Activated T-cell treated with anti-CD3 and anti-CD28 coated beads for 24 hours (primary cell): ENCODE measurements at places on chromosomes 11 and 22.
A peak's percentile ranks its signal among the peaks of the same experiment; 100 is the strongest.

DNA sequence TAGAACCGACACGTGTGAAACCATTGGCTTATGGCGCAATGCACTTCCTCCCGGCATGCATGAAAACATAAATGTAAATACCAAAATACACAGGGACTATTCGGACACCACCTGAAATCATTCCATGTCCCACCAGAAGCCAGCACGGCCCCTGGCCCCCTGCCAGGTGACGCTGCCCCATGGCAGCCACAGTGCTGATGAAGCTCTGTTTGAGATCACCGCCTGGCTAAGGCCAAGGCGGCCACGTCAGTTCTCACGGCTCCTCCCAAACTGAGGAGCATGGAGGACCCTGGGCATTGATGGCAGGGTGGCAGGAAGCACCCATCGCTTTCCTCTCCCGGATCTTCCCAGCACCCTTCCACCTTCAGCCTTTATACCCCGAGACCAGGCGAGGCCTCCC is 89.5 kb downstream of the CDKN1C start:
- DNase-seq = no peak

DNA sequence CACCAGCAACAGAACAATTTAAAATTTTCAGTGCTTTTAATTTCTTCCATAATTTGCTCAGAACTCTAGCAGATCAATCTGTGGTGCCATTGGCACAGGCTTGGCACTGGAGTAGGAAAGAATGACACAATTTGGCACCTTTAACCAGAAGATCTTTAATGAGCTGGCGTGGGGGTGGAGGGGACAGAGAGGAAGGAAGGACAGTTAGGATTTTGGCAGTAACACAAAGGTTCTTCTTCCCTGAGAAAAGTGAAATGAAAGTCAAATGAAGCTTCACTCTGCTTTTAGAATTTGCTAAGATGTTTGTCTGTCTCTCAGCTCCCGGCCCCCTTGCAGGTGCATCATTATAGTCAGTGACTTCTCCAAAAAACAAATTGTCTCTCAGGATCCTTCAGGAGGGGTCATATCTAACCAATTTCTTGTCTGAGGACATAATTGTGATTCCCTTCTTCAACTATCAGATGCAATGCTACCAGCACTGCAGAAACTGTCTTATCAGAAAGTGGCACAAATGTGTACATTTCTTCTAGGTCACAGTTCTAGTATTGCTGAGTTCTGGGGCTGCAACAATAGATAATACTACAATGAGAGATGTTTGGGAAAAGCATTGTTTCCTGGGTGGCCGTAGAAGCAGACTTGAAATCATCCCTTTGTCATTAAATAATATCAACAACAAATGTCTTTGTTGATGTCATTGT is 66.8 kb downstream of the CSTPP1 start:
- peak; percentile 2 for DNase-seq

DNA sequence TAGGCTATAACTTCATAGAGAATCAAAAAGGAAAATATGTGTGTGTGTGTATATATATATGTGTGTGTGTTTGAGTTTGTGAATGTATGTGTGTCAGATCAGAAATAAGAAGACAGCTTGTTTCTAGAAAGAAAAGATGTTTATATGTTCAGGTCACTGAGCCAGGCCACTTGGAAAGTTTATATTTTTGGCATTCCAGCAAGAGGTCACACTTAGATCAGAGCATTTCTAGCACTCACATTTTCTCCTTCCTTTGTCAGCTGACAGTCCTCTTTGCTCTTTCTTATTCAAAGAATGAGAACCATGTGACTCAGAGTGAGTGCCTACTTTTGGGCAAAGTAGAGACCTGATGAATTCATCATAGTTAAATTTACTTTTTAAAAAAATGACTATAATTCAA is 22.9 kb downstream of the RAB38 start:
- DNase-seq = no peak

DNA sequence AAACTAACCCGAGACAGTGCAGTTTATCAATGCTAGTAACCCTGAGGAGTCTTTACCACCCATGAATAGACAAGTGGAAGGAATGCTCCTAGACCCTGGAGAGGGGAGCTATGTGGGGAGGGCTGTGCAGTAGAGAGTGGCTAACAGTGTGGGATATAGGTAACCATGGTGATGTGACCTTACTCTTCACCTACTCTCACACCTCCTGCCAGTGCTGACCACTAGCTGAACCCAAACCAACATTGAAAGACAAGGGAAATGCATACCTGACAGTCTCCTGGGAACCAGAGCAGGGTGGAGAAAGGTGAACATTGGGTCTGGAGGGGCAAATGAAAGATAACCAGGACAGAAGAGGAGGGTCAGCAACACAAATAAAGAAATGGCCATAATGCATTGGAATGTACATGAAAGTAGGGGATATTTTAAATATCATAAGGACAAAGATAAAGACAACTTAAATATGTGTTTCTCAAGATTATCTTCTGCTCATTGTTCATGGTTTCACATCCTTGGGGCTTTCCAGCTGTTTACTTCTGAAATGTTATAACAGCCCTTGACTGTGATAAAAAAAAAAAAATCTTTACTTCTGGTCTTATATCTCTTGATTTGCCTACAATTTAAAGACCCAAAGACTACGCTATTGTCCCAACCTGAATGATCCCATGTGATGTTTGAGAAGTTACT is 983.3 kb upstream of the TENM4 start:
- no peak for DNase-seq

DNA sequence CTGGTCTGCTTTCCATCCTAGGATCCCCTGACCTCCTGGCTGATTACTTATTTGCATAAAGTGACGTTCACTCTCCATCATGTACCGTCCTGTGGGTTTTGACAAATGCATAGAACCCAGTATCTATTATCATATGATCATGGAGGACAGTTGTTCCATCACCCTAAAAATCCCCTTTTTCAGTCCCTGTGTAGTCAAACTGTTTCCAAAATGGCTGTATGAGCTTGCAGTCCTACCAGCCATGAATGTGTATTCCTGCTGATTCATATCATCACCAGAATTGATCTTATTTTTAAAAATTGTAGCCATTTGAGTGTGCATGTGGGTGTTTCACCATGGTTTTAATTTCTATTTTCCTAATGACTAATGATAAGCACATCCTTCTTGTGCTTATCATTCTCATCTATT is 108.8 kb downstream of the MPPED1 start:
- no peak for DNase-seq

- DNase-seq = no peak
Observed at GRCh38 chr11:64334764-64335735, 5.0 kb upstream of the CCDC88B start.

DNA sequence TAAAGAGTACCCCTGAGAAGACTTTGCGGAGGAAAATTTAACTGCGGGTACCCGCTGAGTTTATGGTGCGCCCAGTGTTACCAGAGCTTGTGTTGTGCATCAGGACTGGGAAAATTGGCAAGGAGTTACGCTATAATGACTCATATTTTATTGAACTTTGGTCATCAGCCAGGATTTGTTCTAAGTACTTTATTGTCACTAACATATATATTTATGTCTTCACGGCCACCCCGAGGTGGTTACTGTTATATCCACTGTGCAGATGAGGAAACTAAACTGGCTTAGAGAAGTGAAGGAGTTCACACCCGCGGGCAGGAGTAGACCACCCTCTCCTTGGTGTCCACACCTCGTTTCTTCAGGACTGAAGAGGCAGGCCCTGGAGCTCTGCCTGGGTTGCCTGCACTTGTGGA is 667 bp downstream of the ACCS start:
- no peak for DNase-seq

DNA sequence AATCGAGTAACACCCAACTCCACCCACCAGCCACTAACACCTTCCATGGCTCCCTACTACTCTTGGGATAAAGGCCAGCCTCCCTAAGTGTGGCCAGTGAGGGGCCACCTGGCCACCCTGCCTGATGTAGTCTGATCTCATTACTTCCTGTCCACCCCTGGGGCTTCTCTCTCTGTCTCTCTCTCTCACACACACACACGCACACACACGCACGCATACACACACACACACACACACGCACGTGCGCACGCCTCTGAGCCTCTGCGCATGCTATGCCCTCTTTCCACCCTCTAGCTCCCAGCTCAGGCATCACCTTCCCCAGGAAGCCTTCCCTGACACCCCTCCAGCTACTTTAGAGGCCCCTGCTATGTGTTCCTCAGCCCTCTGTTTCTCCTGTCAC is 3.9 kb downstream of the MFNG start:
- no peak for DNase-seq

DNA sequence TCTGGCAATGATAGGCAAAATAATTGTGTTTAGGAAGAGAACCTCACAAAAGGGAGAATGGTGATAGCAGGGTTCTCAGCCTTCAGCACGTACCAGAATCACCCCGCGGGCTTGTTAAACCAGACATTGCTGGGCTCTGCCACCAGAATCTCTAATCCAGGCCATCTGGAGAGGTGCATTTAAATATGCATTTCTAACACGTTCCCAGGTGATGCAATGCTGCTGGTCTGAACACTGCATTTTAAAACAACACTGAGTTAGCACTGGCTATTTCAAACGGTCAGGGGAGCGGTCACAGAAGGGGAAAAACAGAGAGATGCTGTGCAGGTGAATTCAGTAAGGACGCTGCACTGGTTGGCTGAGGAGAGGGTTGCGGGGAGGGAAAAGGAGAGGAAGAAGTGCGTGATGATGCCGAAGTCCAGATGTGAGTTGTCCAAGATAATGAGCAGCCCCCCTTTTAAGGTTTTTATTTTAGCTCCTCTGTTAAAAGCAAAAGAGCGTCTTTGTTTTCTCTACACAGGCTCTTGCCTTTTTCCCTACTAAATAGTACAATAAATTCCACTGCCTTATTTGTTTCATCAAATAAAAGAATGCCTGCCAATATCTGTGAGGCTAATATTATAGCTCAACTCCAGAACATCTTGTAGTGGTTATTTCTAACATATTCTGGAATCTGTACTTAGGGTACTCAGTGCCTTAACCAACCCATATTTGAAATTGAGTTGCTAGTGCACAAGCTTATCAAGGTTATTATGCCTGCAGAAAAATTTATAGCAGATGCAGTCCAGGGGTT is 109.6 kb upstream of the POU2AF2 start:
- DNase-seq = no peak

DNA sequence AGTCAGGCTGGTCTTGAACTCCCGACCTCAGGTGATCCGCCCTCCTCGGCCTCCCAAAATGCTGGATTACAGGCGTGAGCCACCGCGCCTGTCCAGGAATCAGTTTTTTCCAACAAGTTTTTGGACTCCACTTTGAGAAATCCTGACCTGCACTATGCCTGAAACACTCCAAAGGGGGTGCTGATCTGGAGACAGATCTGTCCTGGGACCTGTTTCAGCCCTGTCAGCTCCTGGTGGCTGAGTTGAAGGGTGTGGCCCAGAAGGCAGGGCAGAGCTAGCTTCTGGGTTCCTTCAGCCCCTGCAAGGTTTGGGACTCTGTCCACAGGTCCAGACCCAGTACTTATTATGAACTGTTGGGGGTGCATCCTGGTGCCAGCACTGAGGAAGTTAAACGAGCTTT is 1.2 kb downstream of the DNAJC4 start:
- DNase-seq = no peak

GRCh38 chr22:45554040-45554406 is 51.3 kb downstream of the FBLN1 start:
- DNase-seq = no peak

DNA sequence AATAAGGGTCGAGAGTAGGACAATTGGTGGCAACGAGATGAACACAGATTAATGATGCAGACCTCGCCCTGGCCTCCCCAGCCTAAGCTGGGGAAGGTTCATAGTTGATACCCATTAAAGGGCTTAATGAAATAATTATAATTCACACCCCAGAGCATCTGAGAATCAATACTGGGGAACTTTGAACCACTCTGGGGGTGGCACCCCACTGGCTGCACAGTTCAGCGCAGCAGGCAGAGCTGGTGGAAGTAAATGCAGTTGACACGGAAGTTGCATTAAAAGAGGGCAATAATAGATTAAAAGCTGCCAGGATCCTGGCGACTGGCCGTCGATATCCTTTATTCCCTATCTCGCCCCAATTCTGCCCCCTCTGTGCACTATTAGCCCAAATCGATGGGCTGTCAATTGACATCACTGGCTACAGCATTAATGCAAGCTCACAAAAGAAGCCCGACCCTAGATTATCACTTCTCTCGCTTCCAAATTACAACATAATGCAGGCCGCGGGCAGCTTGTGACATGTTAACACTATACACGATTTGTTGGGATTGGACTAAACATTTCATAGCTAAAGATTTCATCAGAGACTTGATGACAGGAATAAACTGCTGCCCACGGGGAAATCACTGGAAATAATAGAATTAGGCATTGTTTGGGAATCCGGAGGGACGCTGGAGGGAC is 14.5 kb downstream of the HSPA8 start:
- DNase-seq = no peak

DNA sequence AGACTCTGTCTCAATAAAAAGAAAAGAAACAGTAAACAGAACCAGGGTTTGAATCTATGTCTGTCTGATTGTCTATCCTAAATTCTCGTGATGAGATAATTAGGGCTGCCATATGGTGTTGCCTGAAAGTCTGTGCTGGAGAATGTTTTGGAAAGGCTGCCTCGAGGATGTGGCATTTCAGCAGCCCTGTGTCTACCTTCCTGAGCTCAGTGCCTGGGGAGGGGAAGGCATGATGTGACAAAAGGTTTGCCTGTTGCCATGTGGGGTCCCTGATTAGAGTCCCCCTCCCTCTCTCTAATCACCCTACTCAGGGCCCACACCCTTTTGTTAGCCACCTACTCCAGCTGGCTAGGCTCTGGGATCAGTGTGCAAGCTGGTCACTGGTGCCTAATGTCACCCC is 15.2 kb downstream of the CD82 start:
- DNase-seq = no peak

DNA sequence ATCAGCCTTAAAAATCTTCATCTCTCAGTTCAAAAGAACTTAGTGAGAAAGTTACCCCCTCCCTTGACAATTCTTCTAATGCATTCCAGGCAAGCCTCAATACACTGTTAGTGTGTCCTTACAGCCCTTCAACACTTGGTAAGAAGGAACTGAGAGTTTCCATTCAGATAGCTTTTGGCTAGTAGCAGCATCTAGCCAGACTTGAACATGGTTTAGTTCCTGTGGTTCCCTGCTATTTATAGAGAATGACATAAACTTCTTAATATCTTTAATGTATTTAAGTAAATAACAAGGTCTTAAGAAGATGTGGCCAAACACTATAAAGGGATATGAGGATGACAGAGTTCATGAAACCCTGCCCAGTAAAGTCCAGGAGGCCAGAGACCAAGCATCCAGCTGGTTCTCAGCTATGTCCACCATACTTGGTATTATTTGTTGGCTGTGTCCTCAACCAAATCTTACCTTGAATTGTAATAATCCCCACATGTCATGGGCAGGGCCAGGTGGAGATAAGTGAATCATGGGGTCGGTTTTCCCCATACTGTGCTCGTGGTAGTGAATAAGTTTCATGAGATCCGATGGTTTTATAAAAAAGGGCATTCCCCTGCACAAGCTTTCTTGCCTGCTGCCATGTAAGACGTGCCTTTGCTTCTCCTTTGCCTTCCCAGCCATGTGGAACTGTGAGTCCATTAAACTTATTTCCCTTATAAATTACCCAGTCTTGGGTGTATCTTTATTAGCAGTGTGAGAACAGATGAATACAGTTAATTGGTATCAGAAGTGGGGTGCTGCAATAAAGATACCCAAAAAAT is 132.4 kb downstream of the LARGE1 start:
- no peak for DNase-seq
